ENCODE measurements at places on chromosomes 7 and 10.
A peak's percentile ranks its signal among the peaks of the same experiment; 100 is the strongest.

DNA sequence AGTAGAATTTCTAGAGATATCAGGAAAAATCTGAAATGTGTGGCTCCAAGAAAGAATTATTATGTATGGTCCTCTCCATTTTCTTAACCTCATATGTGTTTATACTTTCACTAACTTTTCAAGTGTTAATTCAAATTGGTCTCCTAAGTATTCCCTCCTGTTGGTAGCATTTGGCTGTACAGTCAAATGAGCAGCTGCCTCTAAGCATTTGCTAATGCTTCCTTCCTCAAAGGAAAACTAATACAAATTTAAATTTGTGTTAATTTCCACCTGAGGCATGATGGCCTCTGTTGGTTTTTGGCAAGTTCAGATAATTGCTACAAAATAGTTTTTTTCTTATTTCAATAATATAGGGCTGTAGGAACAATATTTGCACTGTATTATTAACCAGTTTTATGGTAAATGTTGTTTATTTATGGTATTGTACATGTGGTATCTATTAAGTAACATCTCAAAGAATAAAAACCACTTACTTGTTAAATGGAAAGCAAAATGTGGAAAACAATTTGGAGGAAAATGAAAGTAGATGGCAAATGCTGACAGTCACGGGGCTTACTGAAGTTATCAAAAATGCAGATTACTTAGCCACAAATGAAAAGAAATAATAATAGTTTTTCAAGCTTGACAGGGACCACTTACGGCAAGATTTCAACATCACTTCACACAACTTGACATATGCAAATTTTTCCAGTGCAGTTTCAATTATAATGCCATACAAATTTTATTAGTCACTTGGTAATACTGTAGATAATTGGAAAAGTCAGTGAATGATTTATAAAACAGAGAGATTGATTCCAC, 299.3 kb upstream of the MEOX2 start:
- DNase-seq, result no peak

- DNase-seq, result peak; percentile 68
Observed at GRCh38 chr7:45982907-45983719, 62.0 kb upstream of the IGFBP3 start.

DNA sequence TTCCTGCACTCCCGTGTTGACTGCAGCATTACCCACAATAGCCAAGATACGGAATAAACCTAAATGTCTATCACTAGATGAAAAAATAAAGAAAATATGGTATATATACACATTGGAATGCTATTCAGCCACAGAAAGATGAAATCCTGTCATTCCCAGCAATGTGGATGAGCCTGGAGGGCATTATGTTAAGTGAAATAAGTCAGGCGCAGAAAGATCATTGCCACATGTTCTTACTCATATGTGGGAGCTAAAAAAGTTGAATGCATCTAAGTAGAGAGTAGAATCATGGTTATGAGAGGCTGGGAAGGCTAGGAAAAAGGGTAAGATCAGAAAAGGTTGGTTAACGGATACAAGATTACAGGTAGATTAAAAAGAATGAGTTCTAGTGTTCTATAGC, 219.1 kb upstream of the MKI67 start:
- DNase-seq, result no peak

DNA sequence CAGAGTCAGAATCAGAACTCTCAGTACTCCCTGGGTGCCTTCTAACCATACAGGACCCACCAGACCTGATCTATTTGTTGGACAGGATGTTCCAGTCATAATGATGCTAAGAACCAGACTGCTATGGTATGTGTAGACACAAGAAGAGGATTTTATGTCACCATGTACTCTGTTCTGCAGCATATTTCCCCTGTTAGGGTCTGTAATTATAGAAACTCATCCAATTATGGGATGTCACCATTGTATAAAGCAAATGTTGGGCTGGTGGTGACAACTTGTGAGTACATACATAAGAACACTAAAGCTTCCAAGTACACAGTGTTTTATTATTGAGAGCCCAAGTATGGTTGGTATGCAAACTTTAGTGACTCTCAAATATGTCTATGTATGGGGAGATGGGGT, 67.1 kb upstream of the AGBL3 start:
- no peak for DNase-seq

- DNase-seq, result no peak
Observed at GRCh38 chr7:128053023-128053422, 21.8 kb upstream of the LRRC4 start.

GRCh38 chr7:33562996-33563395, 342.3 kb upstream of the BMPER start:
- DNase-seq, result no peak

- no peak for DNase-seq
Observed at GRCh38 chr7:30321089-30321881, 36.9 kb downstream of the ZNRF2 start.

GRCh38 chr10:80172896-80173295, 32.4 kb downstream of the ANXA11 start:
- DNase-seq, result no peak
